Tongue (tissue), 3 donors: ENCODE measurements at places on chromosomes 13 and 19.

DNA sequence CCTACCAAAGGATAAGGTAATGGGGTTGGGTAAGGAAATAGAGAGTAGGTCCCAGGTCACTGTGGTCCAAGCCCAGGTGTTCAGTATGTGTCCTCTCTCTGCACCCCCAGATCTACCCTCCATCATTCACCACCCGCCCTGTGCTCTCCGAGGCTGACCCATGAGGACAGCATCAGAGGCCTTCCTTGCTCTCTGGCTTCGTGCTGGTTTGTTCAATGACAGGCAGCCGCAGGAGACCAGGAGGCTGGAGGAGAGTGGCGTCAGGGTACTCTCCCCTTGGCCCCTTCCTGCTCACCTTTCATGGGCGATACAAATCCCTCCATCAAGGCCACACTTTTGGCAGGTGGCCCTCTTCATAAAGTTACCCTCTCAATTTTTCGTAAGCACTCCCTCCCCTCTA lies 1.7 kb downstream of the TUBA3C start:
- DNase-seq, result no peak

- no peak for DNase-seq
Measured at GRCh38 chr19:5255602-5256231, 84.9 kb downstream of the PTPRS start.

DNA sequence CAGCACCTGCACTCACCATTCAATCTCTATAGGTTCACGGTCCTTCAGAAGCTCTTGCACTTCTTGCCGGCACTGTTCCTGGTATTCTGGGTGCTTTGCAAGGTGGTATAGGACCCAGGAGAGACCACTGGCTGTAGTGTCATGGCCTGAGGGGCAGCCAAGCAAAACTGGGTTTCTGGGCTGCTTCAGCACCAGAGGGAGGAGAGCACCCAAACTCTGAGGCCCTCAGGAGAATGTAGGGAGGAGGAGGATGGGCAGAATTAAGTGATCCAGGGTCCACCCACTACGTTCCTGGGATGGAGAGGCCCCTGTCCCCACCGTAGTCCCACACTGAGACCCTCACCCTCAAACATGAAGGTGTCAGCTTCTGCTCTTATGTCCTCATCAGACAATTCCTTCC lies 12.3 kb downstream of the CYP4F11 start:
- no peak for DNase-seq

- DNase-seq, result no peak
Measured at GRCh38 chr19:6161271-6161850, 25.9 kb downstream of the ACSBG2 start.

- DNase-seq, result no peak
Measured at GRCh38 chr13:79525064-79525857, 44.3 kb downstream of the NDFIP2 start.

GRCh38 chr13:110520431-110521295 lies 40.9 kb downstream of the RAB20 start:
- peak; percentile 35 for DNase-seq

GRCh38 chr19:46704379-46705076 lies 12.4 kb downstream of the PRKD2 start:
- DNase-seq, result peak; percentile 70

- peak; percentile 96 for DNase-seq
Measured at GRCh38 chr13:24160458-24161009, at the start of gene SPATA13. Gene SPATA13, plus strand, starts transcription at chr13:24160720. Its CDS starts 62,210 bp downstream, at chr13:24222930.

DNA sequence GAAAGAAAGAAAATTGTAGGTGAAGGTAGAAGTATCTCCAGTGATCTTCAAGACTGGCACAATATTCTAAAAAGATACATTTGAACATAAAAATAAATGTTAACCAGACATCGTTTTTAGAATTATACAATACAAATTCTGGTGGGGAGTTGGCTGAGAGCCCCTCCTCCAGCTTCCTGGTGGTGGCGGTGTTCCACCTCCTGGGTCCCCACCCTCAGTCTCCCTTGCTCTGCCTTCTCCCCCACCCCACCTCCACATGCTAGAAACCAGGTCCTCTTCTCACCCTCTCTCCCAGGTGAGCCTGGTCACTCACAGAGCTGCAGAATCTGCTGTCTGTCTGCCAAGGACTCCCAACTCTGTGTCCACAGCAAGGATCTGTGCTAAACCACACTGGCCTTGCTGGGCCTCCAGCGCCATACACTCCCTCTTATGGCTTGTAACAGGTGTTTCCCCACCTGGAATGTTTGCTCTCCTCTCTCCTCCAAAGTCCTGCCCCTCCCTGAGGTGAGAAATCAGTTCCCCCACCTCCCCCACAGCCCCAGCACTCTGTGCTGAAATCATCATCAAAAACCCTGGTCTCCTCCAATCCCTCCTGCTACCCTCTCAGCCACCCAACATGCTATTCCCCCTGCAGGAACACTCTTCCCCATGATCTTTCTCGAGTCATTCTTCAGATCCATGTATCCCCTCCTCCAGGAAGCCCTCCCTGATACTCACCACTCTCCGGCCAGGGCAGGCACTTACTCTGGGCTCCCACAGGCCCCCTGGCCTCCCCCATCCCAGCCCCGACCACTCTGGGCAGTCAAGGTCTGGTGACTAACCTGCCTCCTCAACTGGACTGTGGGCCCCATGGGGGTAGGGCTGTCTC lies 20.5 kb upstream of the CYP2S1 start:
- DNase-seq, result no peak

DNA sequence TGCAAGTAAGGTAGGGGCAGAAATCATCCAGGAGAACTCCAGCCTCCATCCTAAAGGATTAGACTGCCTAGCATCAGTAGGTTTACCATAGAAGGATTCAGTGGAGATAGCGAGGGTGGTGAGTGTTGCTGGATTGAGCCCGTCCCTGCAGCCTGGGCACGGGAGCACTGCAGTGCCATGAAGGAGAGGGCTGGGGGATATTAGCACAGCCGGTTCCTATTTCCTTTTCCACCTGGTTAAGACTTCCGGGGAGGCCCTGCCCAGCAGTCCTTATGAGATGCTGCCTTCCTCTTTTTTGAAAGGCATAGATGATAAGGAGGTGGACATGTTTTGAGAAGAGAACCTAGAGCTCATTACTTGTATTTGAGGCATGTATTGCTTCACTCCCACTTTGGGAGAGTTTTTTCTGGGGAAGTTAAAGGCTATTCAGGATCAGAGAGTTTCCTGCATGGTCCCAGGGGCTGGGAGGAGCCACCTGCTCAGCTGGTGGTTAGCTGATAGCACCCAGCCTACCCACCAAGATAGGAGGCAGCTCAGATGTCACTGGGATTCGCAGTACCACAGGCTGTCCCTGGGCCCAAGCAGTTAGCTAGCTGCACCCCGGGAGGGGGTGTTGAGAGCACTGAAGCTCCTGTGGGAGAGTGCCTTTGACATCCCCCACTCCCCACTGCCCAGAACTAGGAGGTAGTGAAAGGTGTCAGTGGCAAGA lies 17.2 kb downstream of the ACTN4 start:
- DNase-seq, result no peak

DNA sequence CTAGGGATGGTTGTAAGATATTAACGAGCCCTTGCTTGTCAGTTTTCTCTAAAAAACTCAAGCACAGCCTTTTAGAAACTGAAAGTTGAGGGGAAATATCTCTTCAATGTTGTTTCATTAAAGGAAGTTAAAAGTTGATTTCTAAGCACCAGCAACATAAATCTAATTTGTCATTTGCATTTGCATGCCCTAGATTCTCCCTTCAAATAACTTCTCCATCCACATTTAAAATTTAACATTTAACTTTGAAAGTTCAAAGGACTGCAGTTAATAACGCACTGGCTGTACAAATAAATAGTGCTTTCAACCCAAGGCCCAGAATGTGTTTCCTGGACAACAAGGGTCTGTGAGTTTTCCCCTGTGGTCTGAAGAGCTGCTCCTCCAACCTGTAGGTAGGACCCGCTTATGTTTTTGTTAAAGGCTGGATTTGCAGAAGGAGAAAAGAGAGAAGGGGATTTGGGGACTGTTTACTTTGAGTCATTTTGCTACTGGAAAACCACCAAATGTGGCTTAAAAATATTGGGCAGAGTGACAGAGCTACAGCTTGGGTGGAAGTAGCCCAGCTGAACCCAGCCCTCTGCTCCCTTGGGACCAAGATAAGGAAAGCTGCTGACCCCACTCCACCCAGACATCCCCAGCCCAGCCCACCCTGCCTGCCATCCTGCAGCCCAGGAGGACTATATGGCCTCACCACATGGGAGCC lies 39.8 kb downstream of the TNFRSF19 start:
- DNase-seq, result peak; percentile 56

- no peak for DNase-seq
Measured at GRCh38 chr13:68816715-68817114, 1290.9 kb upstream of the ATXN8OS start.

DNA sequence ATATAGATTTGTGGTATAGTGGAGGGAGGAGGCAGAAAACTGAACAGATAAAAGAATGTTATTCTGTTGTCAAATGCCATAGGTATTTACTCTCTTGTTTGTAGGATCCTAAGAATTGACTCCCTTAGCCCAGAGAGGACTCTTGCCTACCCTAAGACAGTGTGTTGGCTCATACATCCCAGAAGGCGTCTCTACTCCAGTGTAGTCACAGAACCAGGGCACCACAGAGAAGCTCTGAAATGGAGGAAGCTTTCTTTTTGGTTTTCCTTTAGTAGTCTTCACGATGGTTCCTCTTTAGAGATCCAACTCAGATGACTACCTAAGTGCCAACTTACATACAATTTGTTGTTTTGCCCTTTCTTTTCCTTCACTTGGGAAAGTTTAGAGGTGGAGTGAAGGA lies 14.0 kb downstream of the GPR183 start:
- DNase-seq, result no peak

DNA sequence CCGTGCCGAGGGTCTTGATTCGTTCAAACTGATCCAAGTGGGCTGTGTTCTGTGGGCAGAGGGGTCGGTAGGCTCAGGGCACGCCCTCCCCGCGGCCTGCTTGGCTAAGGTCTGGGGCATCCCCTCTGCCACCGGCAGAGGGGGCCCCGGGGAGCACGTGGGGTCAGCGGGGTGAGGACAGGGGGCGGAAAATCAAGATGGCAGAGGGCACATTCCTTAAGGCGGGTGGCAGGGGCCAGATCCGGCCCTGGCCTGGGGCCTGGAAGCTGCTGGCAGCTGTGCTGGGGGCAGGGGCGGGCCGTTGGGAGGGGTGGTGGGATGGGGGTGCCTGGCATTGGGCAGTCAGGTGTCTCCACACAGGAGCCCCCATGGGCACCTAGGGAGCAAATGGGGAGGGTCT lies 10.7 kb downstream of the PRKACA start:
- DNase-seq, result no peak

- no peak for DNase-seq
Measured at GRCh38 chr19:7603919-7604318, 8.3 kb downstream of the CAMSAP3 start.

- no peak for DNase-seq
Measured at GRCh38 chr19:38203197-38203596, 20.8 kb downstream of the DPF1 start.

GRCh38 chr19:32469795-32470194 lies 64.2 kb downstream of the DPY19L3 start:
- DNase-seq, result no peak

DNA sequence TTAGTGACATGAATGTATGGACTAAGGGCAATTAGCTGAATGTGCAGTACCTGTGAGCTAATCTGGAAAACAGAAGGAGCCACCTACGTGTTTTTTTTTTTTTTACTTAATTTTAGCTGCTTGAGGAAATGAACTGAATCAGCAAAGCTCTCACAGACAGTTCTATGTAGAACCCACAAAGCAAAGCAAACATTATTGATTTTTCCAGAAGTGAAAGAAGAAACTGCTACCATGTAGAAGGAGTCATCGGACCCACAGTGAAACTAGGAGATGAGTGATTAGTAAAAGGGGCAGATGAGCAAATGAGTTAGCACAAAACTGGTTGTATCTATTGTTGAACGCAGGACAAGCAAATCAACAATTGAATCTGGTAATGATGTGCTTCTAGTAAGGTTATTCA lies 94.1 kb upstream of the SLC7A1 start:
- no peak for DNase-seq

- peak; percentile 53 for DNase-seq
Measured at GRCh38 chr19:5804516-5805461, at the start of gene NRTN. Gene NRTN, plus strand, starts transcription at chr19:5805067. Its CDS starts 19,099 bp downstream, at chr19:5824166.

DNA sequence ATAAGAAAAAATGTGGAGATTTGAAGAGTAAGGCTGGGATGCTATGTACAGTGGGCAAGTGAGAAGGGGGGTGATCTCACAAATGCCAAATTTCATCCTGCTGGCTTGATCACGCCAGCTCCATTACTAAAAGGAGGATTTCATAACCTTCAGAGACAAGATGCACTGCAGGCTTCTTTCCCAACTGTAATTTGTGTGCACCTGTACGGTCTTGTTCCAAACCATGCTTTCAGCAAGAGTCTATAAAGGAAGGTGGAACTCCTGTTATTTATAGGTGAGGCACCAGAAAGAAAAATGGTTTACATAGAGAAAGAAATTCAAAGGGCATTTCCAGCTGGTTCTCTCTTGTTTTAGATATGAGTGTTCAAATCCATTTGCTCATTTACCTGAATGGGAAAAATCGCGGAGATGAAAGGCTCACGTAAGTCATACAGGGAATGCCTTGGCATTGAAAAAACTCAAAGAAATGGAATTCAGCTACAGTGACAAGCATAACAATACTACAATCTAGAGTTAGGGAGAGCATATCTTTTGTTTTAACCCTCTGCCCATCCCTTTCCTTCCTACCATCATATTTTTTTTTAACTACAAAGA lies 13.3 kb downstream of the EFNB2 start:
- no peak for DNase-seq

- no peak for DNase-seq
Measured at GRCh38 chr13:50616101-50616500, 227.4 kb downstream of the DLEU7 start.

DNA sequence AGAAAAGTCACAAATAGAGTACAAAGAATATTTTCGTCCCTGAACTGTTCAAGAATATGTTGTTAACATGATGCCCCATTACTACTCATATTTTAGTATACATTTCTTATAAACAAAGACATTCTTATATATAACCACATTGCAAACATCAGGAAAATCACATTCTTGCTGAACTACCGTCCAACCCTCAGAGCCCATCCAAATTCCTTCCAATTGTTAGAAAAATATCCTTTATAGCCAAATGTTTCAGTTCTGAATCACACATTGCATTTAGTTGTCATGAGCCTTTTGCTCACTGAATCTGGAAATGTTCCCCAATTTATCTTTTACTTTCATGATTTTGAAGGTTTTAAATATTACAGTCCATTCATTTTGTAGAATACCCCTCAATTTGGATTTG lies 467.8 kb upstream of the ARGLU1 start:
- no peak for DNase-seq

GRCh38 chr13:70339738-70340137 lies 231.5 kb upstream of the KLHL1 start:
- no peak for DNase-seq

DNA sequence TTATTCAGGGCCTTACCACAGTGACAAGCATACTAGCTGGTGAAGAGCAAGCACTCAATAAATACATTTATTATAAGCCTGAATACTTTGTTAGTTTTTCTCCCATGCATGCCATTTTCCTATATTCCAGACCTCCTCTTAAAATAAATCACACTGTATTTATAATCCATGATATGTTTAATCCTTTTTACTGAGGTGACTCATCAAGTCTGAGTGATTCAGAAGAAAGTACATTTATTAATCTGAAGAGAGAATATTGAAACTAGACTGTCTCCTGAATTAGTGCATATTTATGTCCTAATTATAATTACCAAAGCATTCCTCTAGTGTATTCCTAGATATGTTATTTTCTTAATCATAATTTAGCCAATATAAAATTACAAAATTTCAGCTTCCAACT lies 323.3 kb downstream of the NALCN start:
- no peak for DNase-seq
